ENCODE measurements at places on chromosomes 16 and 17.

DNA sequence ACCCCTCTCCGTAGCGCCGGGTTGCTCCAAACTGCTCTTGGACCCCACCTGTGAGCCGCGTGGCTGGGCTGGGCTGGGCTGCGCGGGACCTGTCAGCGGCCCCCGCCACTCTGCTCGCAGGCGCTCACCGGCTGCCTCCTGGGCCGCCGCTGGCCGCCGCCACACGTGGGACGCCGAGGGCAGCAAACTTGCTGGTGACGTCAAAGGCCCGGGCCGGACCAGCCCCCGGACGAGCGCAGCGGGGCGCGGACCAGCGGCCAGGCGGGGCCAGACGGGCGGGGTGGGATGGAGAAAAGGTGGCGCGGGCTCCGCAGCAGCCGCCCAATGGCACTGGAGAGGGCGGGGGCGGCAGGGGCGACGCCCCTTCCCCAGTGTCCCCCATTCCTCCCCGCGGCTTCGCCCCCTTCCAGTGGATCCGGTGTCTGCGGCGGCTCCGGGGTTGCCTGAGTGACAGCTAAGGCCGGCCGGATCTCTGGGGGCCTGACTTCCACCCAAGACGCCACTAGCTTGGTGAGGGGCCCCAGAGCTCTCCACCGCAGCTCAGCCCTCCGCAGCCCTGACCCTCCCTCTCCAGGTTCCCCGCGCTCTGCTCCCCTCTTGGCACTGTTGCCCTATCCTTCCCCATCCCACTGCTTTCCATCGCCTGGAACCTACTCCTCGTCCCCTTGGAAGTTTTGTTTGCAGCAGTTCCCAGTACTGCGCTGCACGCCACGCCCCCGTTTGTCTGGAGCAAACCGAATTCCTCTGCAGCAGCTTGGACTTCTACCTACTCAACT is at the start of gene HS3ST3A1:
TSS of gene HS3ST3A1 (minus strand) at position 154 of the 776 bp plus-strand sequence. CDS start 800 bp downstream, outside the sequence.
- no peak for DNase-seq

DNA sequence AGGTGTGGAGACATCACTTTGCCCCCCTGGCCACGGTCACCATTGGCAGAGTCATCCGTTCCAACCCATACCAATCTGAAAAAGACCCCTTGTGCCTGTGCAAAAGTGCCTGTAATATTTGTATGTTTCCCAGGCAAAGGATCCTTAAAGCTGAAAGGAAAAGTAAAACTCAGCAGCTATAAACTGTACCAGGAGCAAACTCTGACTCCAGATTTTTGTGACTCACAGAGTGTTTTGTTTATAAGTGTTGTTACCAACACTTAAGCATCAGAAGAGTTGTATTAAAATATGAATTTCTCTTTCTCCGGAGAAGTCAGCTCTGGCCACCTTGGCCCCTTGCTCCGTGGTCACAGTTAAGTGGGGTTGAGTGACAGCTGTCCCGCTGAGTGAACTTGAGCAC is 75.9 kb downstream of the IRX6 start:
- DNase-seq = no peak

GRCh38 chr16:49400611-49401010 is 27.0 kb downstream of the C16orf78 start:
- no peak for DNase-seq

DNA sequence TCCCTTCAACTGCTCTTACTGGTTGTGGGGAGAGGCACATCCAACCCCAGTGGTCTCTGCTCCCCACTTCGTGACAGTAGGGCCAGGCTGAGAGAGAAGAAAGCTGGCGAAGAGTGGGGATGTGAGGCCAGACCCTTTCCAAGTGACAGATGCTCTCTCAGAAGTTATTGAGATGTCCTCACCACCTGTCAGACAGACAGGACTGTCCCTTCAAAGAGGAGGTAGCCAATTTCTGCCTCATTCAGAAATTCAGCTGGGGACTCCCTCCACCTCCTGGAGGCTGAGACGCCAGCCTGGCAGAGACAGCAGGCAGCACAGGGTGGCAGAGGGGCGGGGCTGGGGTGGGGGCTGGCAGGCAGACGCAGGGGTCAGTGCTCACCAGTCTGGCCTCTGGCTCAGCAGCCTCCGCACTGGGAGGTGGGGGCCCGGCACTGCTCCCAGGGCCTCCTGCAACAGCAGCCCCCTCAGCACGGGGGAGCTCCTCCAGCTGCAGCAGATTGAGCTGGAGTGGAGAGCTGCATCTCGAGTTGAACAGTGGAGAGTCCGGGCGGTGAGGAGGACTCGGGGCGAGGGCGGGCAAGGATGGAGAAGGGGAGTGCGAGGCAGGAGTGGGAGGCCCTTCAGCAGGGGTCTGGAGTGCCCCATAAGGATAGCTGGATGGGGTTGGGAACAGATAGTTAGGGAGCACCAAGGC is 9.2 kb downstream of the PER1 start:
- no peak for DNase-seq

GRCh38 chr16:13809765-13810164 is 110.2 kb upstream of the ERCC4 start:
- no peak for DNase-seq

GRCh38 chr17:51793686-51794085 is 364.8 kb downstream of the CA10 start:
- no peak for DNase-seq

GRCh38 chr17:41580687-41581365 is 5.9 kb downstream of the KRT14 start:
- no peak for DNase-seq

DNA sequence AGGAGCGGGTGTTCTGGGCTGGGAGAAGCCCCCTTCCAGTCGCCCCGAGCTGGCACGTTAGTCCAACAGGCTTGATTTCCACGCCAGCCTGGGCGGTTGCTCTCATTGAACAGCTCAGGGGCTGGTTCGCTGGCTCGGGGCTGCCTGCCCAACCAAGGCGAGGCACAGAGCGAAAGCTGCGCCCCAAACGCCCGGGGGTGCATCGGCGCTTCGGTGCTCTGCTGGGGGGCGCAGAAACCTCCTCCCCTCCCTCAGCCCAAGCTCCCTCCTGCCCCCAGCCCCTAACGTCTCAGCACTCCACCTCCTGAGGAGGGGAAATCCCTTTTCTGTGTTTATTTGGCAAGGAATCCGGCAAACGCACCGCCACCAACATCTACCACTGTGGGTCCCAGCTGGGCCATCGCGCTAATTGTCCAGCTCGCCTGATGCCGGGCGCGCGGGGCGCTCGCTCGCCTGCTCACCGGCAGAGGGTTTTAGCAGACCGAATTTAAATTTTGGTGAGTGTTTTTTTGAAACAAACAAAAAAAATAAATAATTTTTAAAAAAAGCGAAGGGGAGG is 29.5 kb upstream of the RBFOX1 start:
- DNase-seq = no peak

All from stimulated activated CD8-positive, alpha-beta memory T cell treated with anti-CD3 and anti-CD28 coated beads, Interleukin-7, amount 100 ng/mL, for 24 hours (primary cell).